Mesothelial cell of epicardium (in vitro differentiated cells): ENCODE measurements at places on chromosomes 3 and 15. TPM values are rescaled to one million over a fixed set of nuclear protein-coding genes. Genes with fewer than 3 reads are reported as not detected.

GRCh38 chr3:49296781-49297411 is 19.9 kb upstream of the C3orf62 start:
- H3K4me1 ChIP-seq = no peaks in the 10 kb centered on the region
- peaks cover 48% of the 10 kb centered on the region for H3K36me3 ChIP-seq
- H3K4me3 ChIP-seq = no peak overlapping the region
- H3K27me3 ChIP-seq = no peaks in the 10 kb centered on the region
- no peak overlapping the region for H3K27ac ChIP-seq
- DNase-seq = no peak

- H3K36me3 ChIP-seq = peaks cover 2% of the 10 kb centered on the region
- no peak for DNase-seq
- no peak overlapping the region for H3K27ac ChIP-seq
- H3K4me1 ChIP-seq = peaks cover 36% of the 10 kb centered on the region
Measured at GRCh38 chr3:56916716-56917360, 115.1 kb upstream of the ARHGEF3 start.

GRCh38 chr3:35777563-35778554 is 138.5 kb downstream of the ARPP21 start:
- DNase-seq = no peak
- H3K27ac ChIP-seq = no peak overlapping the region
- H3K4me1 ChIP-seq = peaks cover 9% of the 10 kb centered on the region
- no peak overlapping the region for H3K4me3 ChIP-seq
- no peaks in the 10 kb centered on the region for H3K36me3 ChIP-seq
- peaks cover 11% of the 10 kb centered on the region for H3K27me3 ChIP-seq

- H3K27ac ChIP-seq = no peak overlapping the region
- H3K4me1 ChIP-seq = peaks cover 6% of the 10 kb centered on the region
- no peaks in the 10 kb centered on the region for H3K27me3 ChIP-seq
- no peaks in the 10 kb centered on the region for H3K36me3 ChIP-seq
- no peak overlapping the region for H3K4me3 ChIP-seq
Measured at GRCh38 chr15:71098920-71099319, 16.4 kb upstream of the THSD4 start.

- DNase-seq = no peak
- peaks cover 16% of the 10 kb centered on the region for H3K36me3 ChIP-seq
- H3K27ac ChIP-seq = no peak overlapping the region
- H3K4me3 ChIP-seq = no peak overlapping the region
- H3K27me3 ChIP-seq = no peaks in the 10 kb centered on the region
Measured at GRCh38 chr3:53232641-53233377, 23.0 kb downstream of the TKT start.

DNA sequence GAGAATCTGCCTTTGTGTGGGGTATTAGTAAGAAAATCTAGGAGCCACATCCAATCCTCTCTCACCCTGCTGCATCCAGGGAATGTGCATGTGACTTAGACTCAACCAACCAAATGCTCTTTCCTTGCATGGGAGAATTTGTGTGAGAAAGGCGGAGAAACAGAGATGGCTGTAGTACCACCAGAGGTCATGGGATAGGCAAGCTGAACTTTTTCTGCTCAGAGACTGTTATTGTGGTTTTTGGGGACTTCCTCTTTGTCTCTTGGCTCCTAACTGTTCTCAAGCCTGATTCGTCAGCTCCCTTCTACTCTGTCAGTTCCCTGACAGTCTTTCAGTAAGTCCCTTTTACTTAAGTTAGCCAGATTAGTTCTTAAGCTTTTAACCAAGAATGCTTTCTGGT is 2.6 kb upstream of the ZSCAN2 start:
- no peak overlapping the region for H3K27ac ChIP-seq
- H3K27me3 ChIP-seq = peaks cover 4% of the 10 kb centered on the region
- H3K36me3 ChIP-seq = no peaks in the 10 kb centered on the region
- DNase-seq = no peak
- H3K4me1 ChIP-seq = peaks cover 13% of the 10 kb centered on the region

GRCh38 chr3:16828815-16829214 is 55.9 kb upstream of the PLCL2 start:
- no peak overlapping the region for H3K27ac ChIP-seq
- DNase-seq = no peak
- no peaks in the 10 kb centered on the region for H3K27me3 ChIP-seq

GRCh38 chr3:9072667-9073009 is 109.4 kb upstream of the RAD18 start:
- no peak for DNase-seq
- no peaks in the 10 kb centered on the region for H3K36me3 ChIP-seq
- peaks cover 8% of the 10 kb centered on the region for H3K4me1 ChIP-seq
- no peak overlapping the region for H3K27ac ChIP-seq
- no peaks in the 10 kb centered on the region for H3K27me3 ChIP-seq

GRCh38 chr3:72782521-72782920 is 65.7 kb downstream of the SHQ1 start:
- no peaks in the 10 kb centered on the region for H3K27me3 ChIP-seq
- no peak overlapping the region for H3K4me3 ChIP-seq
- peaks cover 1% of the 10 kb centered on the region for H3K36me3 ChIP-seq
- no peak overlapping the region for H3K27ac ChIP-seq
- no peaks in the 10 kb centered on the region for H3K4me1 ChIP-seq

The SERPINI2 gene
- not detected in 3 replicates for total RNA-seq

DNA sequence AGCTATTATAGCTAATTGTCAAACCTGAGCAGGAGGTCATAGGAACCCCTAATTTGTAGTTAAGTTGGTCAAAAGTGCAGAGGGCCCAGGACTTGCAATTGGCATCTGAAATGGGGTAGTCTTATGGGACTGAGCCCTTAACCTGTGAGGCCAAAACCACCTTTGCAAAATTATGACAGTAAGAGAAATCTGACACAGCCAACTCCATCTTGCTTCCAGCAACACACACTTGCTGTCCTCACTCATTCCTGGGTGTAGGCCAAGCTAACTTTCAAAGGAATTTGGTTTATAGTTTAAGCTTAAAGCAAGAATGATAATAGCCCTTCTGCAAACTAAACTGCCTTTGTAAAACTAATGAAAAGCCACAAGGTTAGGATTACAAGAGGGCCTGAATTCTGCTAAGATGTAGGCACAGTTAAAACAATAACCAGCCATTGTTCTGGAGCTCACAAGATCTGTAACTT is 57.6 kb upstream of the FRMD4B start:
- no peaks in the 10 kb centered on the region for H3K27me3 ChIP-seq
- H3K36me3 ChIP-seq = no peaks in the 10 kb centered on the region
- DNase-seq = no peak
- no peak overlapping the region for H3K4me3 ChIP-seq
- H3K4me1 ChIP-seq = peaks cover 7% of the 10 kb centered on the region

The THPO gene
- 0.56 to 1.1 TPM (median 0.63 TPM) in 3 replicates for total RNA-seq

The ZNF592 gene
- 31.8 to 32.8 TPM (median 31.9 TPM) in 3 replicates for total RNA-seq

The SCAANT1 gene
- total RNA-seq = not detected in 3 replicates
